ENCODE measurements at places on chromosomes 5 and 9.
A peak's percentile ranks its signal among the peaks of the same experiment; 100 is the strongest.

DNA sequence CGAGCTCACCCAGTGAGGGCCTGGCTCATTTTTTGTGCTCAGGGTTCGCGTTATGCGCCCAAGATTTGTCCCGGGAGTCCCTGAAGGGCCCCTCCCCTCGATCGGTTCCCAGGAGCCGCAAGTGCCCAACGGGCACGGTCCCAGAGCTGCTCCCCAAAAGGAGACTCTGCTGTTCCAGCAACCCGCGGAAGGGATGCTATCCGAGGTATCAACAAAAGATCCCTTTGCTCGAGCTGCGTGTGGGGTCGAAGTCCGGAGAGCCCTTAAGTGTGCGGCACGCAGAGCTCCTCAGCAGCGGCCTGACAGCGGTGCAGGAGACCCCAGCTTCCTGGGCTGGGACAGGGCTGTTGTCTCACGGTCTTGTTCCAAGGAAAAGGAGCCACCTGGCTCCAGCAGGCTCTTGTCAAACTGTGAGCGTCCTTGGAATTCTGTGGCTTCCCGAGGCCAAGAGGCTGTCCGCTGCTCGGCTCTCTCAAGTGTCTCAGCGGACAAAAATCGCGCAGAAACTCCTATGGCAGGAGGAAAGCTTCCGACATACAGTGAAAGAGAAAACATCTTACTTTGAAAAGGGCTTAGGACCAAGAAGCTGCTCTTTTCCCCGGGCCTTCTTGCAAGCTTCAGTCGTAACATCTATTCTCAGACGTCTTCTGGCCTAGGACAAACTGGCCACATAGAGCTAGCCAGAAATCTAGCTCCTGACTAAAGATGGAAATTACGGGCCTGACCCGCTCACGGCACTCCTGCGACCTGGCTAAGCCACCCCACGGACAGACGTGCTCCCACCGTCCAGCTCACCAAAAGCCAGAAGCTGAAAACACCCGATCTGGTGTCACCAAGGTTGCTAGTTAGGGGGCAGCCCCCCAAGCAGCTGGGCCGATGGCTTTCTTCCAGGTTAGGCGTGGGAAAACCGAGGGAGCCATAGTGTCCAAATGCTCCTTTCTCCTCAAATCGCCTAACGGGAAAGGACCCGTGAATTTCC lies 2.6 kb upstream of the FOXB2 start:
- DNase-seq, result no peak

DNA sequence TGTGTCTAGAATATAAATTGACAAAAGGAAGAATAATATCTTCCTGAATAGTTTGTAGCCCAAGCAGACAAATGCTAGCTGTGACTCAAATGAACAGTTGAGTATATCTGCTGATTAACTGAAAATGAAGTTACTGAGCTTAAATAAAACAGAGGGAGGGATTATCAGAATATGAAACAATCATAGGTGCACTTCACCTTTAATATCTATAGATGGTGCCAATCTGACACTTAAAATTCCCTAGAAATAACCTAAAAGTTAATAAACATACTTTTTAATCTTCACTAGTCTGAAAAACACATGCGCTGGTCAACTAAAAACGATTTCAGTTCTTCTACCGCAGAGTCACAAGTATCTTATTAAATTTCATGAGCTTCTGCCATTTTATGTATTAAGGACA lies 280.8 kb upstream of the RASA1 start:
- DNase-seq, result no peak

DNA sequence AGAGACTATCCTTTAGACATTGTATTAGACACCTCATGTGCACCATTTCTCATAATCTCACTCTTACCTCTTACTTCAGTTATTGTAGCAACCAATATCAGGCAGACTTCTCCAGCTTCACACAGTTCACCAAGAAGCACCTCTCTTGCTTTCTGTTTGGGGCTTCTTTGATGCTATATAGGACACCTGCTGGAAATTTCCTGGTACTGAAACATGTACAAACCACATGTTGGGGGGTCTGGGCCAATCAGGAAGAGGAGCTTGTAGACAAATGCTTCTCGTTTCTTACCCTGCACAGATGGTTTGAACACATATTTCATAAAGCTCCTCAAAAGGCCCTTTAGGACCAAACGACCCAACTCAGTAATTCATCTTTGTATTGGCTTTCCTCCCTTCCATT lies 212.1 kb downstream of the IZUMO3 start:
- DNase-seq, result no peak

- no peak for DNase-seq
Measured at GRCh38 chr5:127599847-127600246, 49.0 kb upstream of the CTXN3 start.

GRCh38 chr5:128537221-128537999 lies 635 bp downstream of the FBN2 start:
- peak; percentile 49 for DNase-seq

GRCh38 chr5:2751592-2752021 lies at the start of gene IRX2:
Gene IRX2 (minus strand): TSS chr5:2751677. CDS start chr5:2751413, 264 bp downstream.
- DNase-seq, result peak; percentile 83

DNA sequence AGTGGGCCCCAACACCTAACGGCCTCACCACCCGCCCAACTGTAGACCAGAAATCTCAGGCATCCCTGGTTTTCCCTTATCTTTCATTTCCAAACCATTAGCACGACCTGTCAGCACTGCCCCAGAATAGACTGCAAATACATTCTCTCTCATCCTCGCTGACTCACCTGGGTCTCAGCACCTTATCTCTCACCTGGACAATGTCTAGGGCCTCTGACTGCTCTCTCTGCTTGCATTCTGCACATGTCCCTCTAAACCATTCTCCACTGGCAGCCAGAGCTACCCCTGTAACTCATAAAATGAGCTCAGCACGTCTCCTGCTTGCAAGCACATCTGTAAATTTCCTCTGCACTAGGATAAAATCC lies 12.7 kb downstream of the CKMT2 start:
- DNase-seq, result no peak

- no peak for DNase-seq
Measured at GRCh38 chr5:151139646-151140045, 17.9 kb downstream of the ANXA6 start.

GRCh38 chr5:115522832-115523403 lies 21.7 kb downstream of the FEM1C start:
- DNase-seq, result no peak

DNA sequence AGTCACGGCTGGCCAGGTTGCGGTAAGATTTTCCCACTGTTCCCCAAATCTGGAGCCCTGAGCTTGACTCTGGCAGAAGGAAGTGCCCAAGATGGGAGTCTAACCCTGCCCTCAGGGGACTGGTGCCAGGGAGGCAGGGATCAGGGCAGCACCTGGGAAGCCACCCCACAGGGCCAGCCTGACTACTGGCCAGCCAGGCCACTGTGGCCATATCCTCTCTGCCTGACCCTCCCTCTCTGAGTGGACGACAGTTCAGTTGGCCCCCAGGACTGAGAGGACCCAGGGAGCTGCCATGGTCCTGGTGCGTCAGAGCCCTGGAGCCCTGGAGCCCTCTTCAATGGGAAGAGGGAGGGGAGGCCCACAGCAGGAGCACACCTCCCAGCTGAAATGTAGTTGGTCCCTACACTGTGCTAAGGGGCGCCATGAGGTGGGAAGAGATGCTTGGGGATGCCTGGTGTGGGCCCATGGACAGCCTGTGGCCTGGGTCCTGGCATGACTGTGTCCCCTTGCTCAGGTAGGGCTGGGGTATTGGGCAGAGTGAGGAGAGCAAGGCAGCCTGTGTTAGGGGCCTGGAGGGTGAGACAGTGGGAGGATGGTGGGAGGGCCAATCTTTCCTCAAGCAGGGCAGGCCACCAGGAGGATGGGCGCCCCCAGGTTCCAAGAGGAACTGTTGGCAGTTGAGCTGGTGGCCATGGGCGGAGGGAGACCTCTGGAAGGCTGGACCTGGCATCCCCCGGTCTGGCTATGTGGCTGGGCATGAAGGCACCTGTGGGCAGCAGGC lies 81.1 kb downstream of the PHF2 start:
- DNase-seq, result no peak

- no peak for DNase-seq
Measured at GRCh38 chr5:80181618-80182211, 74.1 kb downstream of the SERINC5 start.

DNA sequence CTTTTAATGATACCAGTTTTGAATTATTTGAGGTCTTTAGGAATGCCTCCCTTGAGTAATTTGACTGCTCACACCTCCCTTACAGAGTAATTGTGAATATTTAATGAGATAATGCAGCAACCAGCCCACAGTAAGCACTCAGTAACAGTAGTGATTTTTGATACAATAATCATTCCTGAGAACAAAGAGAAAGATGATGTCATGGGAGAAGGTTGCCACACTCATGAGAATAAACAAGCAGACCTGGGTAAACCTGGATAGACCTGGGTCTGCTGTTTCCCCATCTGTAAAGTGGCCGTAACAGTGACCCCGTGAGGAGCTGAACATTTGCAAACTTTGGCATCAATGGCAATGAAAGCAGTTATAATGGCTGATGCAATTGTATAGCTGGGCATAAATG lies 4.2 kb downstream of the C1QTNF2 start:
- DNase-seq, result no peak

DNA sequence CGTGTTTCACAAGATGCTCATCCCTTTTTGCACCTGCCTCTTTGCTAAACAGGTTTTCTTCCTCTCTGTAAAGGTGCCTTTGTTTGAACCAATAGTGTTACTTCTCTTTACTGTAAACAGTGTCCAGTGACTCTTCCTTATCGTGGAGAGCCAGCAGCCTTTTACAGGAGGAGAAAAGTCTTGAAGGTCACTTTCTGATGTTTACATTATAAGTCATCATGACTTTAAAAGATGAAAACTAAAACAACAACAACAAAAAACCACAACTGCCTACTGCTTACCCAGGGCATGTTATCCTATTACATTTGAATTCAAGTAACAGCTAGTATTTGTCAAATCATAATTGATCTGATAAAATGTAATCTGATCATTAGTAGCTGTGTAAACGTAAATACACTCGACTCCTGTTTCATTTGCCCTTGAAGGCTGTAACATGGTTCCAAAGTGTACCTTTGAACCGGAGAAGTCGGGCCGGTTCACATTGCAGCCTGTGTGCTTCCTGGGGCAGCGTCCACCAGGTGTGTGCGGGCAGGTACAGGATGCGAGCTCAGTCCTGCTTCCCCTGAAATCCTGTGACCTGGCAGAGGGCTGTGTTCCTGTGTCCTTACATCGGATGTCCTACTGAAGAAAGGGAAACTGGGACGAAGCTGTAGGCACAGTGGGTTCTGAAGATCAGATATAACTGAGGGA lies 118.1 kb downstream of the C9orf152 start:
- DNase-seq, result peak; percentile 65

DNA sequence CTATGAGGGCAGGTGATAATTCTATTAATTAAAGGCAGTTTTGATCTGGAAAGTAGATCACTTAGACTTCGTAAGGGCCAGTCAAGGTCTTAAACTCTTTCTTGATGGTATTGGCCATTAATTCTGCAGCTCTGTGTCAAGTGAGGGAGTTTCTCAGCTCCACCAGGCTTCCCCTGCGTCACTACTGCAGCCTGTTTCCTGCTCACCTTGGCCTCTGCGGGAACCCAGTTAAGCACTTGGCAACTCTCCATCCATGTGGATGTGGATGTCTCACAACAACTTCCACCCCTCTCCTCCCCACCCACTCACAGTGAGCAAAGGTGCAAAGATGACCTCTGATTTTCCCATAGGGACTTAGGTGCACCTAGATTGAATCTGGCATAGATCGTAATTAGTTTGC lies 191.6 kb downstream of the PLK2 start:
- DNase-seq, result no peak

DNA sequence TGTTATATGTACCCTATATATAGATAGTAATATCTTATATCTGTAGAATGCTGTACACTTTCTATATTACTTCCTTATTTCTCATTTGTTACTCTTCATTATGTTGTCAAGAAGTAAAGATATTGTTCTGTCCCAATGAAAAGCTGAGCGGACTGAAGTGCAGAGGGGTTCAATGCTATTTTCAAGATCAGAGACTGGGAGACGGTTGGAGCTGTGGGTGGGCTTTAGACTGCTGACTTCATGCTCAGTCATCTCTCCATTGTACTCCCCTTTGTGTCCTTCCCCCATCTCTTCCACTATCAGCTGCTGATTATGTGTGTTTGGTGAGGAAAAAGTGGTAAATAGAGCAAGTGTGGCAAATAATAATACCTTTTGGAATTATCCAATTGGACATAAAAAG lies 532.3 kb upstream of the ZNF608 start:
- DNase-seq, result no peak

DNA sequence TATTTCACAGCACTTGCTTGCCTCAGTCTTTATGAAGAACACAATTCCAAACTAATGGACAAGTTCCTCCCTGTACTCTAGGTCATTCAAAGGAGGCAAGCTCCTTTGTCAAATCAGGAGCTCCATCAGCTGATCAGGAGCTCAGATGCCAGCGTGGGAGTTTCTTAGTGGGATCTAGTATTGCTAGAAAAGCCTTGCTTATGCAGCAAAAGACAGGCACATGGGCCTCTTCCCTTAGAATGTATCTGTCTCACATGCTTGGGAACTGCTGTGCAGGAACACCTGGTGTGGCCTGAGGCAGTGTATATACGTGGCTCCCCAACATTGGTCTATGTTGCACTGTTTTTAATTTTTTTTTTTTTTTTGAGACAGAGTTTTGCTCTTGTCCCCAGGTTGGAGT lies 21.4 kb upstream of the HAVCR1 start:
- DNase-seq, result no peak

- no peak for DNase-seq
Measured at GRCh38 chr9:125822902-125823301, 75.7 kb downstream of the PBX3 start.

- no peak for DNase-seq
Measured at GRCh38 chr5:103389357-103389756, 130.8 kb downstream of the MACIR start.

DNA sequence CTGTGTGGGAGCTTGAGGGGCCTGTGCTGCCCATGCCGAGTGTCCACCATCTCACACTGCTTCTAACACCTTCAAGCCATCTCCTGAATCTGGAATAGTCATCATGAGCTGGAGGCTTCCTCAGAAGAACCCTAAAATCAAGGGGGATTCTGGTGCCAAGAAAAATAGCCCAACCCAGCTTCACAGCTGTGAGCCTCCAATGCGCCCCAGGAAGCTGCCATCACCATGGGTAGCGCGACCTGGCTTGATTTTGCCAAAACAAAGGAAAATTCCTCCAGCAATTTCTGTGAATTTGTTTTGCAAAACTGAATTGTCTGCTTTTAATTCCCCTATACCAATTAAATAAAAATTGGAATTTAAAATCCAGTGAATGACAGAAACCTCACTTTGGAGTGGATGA lies 6.2 kb upstream of the TIFAB start:
- DNase-seq, result no peak
